ENCODE measurements at places on chromosomes 12 and 14.

DNA sequence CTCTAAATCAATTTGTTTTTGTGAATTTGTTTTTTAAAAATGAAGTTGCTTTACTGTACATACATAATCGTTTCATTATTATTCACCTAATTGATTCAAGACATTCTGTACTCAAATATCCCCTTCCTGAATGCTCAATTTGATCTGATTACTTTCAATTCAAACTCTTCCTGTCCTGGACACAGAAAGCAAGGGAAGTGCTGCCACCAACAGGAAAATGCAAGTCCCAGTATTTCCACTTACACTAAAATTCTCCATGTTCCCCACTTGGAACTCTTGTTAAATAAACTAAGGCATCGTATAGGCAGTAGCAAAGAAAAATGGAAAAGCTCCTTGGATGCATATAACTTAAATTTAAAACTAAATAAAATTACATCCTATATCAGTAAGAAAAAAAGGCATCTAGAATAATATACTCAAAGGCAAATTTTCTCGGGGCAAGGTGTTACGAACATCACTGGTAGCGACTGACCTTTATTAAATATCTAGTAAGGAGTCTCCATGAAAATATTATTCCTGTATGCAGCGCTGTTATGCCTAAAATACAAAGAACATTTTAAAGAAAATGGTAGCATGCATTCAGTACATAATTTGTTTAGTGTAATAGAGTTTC, 72.0 kb upstream of the DBX2 start:
- no peak overlapping the region for H3K4me3 ChIP-seq
- H3K4me1 ChIP-seq, result no peaks in the 10 kb centered on the region
- H3K27ac ChIP-seq, result no peak overlapping the region
- no peaks in the 10 kb centered on the region for H3K36me3 ChIP-seq

DNA sequence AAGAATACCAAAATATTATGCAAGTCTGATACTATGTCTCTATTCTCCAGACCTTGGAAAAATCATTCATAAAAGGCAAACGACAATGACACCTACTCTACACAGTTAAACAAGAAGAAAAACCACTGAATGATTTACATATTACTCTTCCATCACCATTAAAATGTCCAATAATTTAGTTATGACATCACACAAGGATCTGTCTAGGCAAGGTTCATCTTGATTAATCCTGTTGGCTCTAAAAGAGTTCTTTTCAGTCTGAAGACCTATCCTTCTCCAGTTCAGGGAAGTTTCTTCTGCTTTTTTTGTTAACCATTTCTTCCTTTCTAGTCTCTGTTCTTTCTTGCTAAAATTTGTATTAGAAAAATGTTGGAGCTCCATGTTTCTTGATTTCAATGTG, 64.0 kb downstream of the OSBPL8 start:
- H3K36me3 ChIP-seq, result no peaks in the 10 kb centered on the region
- H3K27me3 ChIP-seq, result no peaks in the 10 kb centered on the region
- DNase-seq, result no peak
- no peak overlapping the region for H3K27ac ChIP-seq

DNA sequence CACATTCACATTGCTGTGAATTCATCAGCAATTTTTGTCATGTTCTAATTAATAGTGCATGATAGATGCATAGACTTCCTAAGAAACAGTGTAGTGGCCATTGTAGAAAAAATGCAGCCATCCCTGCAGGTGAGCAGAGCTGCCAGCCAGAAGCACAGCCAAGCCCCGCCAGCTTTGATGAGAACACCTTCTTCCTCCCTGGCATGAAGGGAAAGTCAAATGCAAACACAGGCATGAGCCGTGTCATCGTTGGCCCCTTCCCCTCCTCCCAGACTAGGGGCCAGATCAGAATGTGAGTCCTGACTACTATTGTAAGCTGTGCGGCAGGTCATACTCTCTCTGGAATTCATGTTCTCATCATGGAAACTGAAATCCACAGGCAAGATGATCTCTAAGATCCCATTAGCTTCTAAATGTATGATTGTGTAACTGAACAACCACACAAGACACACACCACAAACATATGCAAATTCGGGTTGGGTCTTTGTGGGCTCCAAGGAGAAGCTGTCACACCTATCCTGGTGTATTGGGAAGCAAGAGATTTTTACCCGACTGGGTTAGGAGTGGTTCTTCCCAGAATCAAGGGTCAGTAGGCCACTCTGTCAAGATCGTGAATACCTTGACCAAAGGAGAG, 2.8 kb upstream of the AQP2 start:
- H3K4me1 ChIP-seq, result peaks cover 14% of the 10 kb centered on the region
- H3K36me3 ChIP-seq, result no peaks in the 10 kb centered on the region
- 0 out of 2 replicates have a peak, but pooled peaks cover 9% of the 10 kb centered on the region for H3K27me3 ChIP-seq

DNA sequence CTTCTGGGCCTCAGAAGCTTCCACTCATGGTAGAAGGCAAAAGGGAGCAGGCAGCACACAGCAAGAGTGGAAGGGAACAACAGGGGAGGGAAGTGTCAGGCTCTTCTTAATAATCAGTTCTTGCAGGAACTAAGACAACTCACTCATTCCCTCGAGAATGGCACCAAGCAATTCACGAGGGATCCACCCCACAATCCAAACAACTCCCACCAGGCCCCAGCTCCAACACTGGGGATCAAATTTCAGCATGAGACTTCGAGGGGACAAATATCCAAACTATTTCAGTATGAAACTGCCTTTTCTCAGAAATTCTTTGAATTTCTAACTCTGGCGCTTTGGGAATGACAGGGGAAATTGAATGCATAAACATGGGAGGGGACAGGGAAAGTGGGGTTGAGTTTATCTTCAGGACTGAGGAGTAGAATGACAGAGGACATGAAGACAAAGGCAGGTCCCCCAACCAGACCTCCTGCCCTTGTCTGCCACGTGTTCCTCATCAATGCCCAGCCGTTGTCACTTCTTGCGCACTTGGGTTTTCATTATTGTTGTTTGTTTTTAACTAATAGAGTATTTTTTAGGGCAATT, 24.6 kb upstream of the APOF start:
- H3K4me3 ChIP-seq, result no peak overlapping the region
- H3K4me1 ChIP-seq, result peaks cover 14% of the 10 kb centered on the region
- DNase-seq, result no peak
- H3K36me3 ChIP-seq, result no peaks in the 10 kb centered on the region

DNA sequence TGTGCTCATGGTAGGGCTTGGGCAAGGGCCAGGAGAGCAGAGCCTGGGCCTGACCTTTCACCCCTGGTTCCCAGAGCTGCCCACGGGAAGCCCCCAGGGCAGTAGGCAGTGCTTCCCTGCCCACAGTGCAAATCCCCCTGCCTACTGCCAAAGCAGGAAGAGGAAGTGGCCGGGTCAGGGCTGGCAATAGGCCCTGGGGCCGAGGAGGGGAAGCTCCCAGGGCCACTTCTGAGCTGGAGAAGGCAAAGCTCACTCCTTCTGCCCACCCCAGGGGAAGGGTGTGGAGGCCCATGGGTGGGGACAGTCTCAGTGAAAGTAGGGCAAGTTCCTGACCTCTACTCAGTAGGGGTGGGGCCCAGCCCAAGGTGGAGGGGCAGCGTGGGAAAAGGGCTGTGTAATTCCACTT, 5.4 kb upstream of the NR4A1 start:
- H3K4me1 ChIP-seq, result peaks cover 9% of the 10 kb centered on the region
- no peak for DNase-seq
- H3K27ac ChIP-seq, result no peak overlapping the region
- no peak overlapping the region for H3K4me3 ChIP-seq

GRCh38 chr12:13038491-13039161, 5.6 kb upstream of the FAM234B start:
- no peaks in the 10 kb centered on the region for H3K4me1 ChIP-seq
- no peak overlapping the region for H3K27ac ChIP-seq
- no peak for DNase-seq

DNA sequence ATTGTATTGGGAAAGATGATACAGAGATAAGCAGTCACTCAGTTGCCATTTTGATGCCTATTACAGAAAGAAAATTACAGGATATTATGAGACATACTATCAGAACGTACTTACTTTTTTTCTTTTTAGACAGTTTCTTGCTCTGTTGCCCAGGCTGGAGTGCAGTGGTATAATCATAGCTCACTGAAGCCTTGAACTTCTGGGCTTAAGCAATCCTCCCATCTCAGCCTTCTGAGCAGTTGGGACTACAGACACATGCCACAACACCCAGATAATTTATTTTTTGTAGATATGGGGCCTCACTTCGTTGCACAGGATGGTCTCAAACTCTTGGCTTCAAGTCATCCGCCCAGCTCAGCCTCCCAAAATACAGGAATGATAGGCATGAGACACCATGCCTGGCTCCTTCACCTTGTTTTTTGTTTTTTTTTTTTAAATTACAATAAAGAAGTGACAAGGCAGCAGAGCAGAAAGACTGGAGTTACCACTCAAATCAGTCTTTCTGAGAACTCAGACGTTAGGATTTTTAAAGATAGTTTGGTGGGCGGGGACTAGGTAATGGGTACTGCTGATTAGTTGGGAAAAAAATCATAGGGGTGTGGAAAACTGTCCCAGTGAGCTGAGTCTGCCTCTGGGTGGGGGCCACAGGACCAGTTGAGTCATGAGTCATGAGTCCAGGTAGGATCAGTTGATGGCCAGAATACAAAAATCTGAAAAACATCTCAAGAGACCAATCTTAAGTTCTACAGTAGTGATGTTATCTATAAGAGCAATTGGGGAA, 11.5 kb upstream of the CPM start:
- no peaks in the 10 kb centered on the region for H3K4me1 ChIP-seq
- no peaks in the 10 kb centered on the region for H3K27me3 ChIP-seq
- H3K27ac ChIP-seq, result no peak overlapping the region
- DNase-seq, result no peak

- no peaks in the 10 kb centered on the region for H3K27me3 ChIP-seq
- peaks cover 9% of the 10 kb centered on the region for H3K4me1 ChIP-seq
- DNase-seq, result no peak
- no peak overlapping the region for H3K4me3 ChIP-seq
Observed at GRCh38 chr12:130847112-130847511, 8.1 kb upstream of the STX2 start.

GRCh38 chr12:41919526-41920261, 225.0 kb downstream of the GXYLT1 start:
- no peaks in the 10 kb centered on the region for H3K36me3 ChIP-seq
- no peak overlapping the region for H3K4me3 ChIP-seq
- H3K4me1 ChIP-seq, result no peaks in the 10 kb centered on the region
- no peak for DNase-seq
- no peaks in the 10 kb centered on the region for H3K27me3 ChIP-seq

DNA sequence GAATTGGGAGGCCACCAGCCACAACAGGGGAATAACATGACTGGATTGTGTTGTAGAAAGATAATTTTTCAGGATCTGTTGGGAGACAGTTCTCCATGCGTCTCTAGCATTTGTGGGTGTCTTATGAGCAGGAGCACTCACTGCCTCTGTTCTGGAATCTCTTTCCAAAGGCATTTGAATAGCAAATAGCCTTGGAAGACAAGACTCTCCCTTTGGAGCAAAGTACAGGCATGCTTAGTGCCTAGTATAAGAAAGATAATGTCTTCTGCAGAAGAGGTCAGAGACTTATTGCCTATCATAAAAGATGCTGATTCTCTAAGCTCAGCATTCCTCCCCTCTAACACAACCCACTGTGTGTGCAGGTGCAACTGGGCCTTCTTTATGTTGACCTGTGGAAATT, 58.3 kb downstream of the VCPKMT start:
- no peaks in the 10 kb centered on the region for H3K36me3 ChIP-seq
- no peaks in the 10 kb centered on the region for H3K27me3 ChIP-seq
- H3K4me1 ChIP-seq, result peaks cover 33% of the 10 kb centered on the region
- H3K27ac ChIP-seq, result no peak overlapping the region
- no peak for DNase-seq

GRCh38 chr14:34087571-34087970, 136.7 kb upstream of the EGLN3 start:
- no peaks in the 10 kb centered on the region for H3K36me3 ChIP-seq
- H3K27ac ChIP-seq, result no peak overlapping the region
- no peaks in the 10 kb centered on the region for H3K4me1 ChIP-seq
- H3K4me3 ChIP-seq, result no peak overlapping the region

DNA sequence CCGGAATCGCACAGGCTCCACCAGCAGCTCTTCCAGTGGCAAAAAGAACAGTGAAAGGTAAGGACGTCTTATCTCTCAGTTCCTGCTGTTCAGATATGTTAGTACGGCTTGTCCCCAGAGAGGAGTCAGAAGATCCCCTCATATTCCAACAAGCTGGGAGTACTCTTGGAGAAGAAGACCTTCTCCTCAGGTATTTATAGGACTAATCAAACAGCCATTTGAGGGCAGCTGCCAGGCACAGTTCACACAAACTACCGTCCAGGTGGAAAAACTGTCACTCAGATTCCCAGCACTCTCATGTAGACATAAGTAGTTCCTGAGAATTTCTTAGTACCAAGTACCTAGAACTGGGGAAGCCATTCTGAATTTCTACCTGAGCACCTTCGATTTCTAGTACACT, 85.3 kb downstream of the EML1 start:
- no peak overlapping the region for H3K4me3 ChIP-seq
- peaks cover 46% of the 10 kb centered on the region for H3K27me3 ChIP-seq
- no peaks in the 10 kb centered on the region for H3K36me3 ChIP-seq
- no peaks in the 10 kb centered on the region for H3K4me1 ChIP-seq
- no peak for DNase-seq

GRCh38 chr12:67649261-67649569, 670 bp downstream of the DYRK2 start:
- H3K4me1 ChIP-seq, result peaks cover 23% of the 10 kb centered on the region
- peak; percentile 23 for DNase-seq
- peaks cover 21% of the 10 kb centered on the region for H3K36me3 ChIP-seq
- H3K27me3 ChIP-seq, result no peaks in the 10 kb centered on the region
- peak overlapping the region; percentile 91 for H3K4me3 ChIP-seq
- peak overlapping the region; percentile 82 for H3K27ac ChIP-seq

DNA sequence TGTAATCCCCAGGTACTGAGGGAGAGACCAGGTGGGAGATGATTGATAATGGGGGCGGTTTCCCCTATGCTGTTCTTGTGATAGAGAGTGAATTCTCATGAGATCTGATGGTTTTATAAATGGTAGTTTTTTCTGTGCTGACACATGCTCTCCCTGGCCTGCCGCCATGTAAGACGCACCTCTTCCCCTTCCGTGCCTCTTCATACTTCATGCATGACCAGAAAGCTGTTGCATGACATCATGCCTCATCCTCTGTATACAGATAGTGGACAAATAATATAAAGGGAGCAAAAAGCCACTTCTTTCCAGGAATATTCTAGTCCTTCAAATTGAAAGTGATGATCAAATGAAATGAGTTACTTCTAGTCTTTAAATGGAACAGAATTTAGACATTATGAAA, 47.3 kb upstream of the LRIG3 start:
- no peak for DNase-seq
- no peak overlapping the region for H3K4me3 ChIP-seq
- no peak overlapping the region for H3K27ac ChIP-seq
- H3K36me3 ChIP-seq, result no peaks in the 10 kb centered on the region
- no peaks in the 10 kb centered on the region for H3K27me3 ChIP-seq
- no peaks in the 10 kb centered on the region for H3K4me1 ChIP-seq

- H3K27me3 ChIP-seq, result no peaks in the 10 kb centered on the region
- no peaks in the 10 kb centered on the region for H3K4me1 ChIP-seq
- no peak overlapping the region for H3K27ac ChIP-seq
- H3K36me3 ChIP-seq, result no peaks in the 10 kb centered on the region
Observed at GRCh38 chr14:59823179-59823578, 47.4 kb downstream of the RTN1 start.

- peaks cover 30% of the 10 kb centered on the region for H3K36me3 ChIP-seq
- H3K27me3 ChIP-seq, result no peaks in the 10 kb centered on the region
- no peak overlapping the region for H3K27ac ChIP-seq
Observed at GRCh38 chr12:124418791-124419190, 123.9 kb downstream of the RFLNA start.

- no peaks in the 10 kb centered on the region for H3K27me3 ChIP-seq
- H3K36me3 ChIP-seq, result no peaks in the 10 kb centered on the region
- no peak for DNase-seq
Observed at GRCh38 chr14:44966601-44967336, 4.8 kb downstream of the TOGARAM1 start.

- no peak overlapping the region for H3K27ac ChIP-seq
- peaks cover 37% of the 10 kb centered on the region for H3K36me3 ChIP-seq
- H3K4me3 ChIP-seq, result no peak overlapping the region
Observed at GRCh38 chr12:66140731-66141130, 10.2 kb upstream of the LLPH start.

Measured in K562 (cell line).